Activated CD4-positive, alpha-beta T cell treated with anti-CD3 and anti-CD28 coated beads for 1 hour (primary cell): ENCODE measurements at places on chromosomes 1 and 21.

DNA sequence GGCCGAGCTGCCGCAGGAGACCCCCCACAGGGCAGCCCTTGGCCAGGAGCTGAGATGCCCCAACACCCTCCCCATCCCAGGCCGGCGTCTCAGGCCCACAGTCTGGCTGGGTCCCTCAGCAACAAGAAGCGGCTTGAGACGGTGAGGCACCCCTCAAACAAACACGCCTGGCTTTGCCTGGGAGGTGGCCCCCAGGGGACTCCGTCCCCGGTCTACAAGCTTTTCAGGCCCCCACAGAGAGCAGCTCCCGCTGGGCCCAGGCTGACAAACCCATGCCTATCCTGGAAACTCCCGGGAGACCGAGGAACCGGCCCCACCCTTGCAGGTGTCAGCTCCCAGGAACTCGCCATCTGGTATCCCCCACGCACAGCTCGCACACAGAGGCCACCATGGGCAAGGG lies 67.0 kb downstream of the ARHGEF16 start:
- DNase-seq: no peak

DNA sequence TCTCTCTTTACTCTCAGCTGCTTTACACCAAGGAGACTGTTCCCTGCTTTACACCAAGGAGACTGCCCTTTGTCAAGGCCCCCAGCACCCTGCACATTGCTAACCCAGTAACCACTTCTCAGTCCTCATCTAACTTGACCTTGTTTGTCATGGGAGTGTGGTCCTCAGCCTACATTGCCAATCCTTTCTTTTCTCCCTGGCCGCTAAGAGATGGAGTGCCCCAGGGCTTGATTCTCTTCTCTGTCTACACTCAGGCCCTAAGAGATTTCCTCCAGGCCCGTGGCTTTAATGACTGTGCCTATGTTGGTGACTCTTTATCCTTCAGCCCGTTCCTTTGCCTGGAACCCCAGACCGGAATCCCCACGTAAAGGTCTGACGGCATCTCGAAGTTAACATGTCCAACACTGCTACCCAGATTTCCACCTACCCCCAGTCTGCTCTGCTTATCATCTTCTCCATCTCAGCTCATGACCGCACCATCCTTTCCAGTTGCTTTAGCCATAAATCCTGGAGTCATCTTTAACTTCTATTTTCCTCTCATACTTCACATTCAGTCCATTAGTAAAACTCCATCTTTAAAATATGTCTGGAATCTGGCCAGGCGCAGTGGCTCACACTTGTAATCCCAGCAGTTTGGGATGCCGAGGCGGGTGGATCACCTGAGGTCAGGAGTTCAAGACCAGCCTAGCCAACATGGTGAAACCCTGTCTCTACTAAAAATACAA lies 9.5 kb upstream of the SEMA4A start:
- no peak for DNase-seq

- no peak for DNase-seq
Observed at GRCh38 chr1:101316256-101316655, 79.4 kb downstream of the S1PR1 start.

DNA sequence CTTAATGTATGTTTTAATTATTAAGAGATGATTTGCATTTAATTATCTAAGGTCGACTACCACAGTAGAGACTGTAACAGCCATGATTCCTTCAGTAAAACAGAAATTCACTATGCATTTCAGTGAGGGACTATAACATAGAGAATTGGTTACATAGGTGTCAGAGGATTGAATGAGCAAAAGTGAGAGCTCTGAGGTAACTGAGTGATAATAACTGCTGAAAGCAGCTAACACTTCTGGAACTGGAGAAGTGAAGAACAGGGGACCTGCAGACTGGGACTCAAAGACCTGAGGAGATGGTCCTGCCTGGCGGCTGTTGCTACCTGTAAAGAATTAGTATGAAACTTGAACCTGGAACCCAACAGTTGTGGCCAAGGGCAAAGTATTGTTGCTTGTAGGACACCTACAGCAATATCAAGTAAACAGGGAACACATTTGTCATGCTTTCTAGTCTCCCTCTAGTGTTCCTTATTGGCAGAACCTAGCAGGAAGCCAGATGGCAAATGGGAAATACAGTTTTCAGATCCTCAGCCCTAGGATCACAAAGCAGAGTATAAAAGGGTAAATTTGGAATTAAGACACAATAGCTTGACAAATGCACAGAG lies 110.6 kb downstream of the HS2ST1 start:
- DNase-seq: no peak

GRCh38 chr1:166283190-166283589 lies 116.4 kb upstream of the FAM78B start:
- DNase-seq: no peak

DNA sequence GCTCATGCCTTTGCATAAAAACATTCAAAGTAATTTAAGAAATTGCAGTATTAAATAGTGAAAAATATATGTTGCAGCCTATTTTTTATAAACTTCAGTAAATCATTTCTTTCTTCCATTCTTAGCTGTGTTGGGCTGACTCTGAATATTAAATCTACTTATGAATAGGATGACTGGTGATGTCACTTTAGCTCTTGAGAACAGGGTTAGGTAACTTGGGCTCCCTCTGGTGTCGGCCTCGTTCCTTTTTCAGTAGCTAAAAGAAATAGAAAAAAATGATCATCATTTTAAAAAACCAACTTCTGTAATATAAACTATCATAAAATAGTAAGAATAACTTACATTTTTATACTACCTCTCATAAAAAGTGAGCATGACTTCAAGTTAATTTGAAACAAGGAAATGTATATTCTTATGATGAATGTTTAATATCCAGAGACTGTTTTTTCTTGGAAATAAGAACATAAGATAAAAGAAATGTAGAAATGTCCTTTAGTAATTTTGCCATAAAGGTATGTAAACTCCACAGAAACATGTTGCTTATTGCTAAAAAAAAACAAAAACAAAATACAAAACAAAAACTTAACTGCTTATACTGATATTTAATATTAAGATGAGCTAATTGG lies 26.8 kb upstream of the NCAM2 start:
- no peak for DNase-seq
